ENCODE measurements at places on chromosomes 2 and 18.

DNA sequence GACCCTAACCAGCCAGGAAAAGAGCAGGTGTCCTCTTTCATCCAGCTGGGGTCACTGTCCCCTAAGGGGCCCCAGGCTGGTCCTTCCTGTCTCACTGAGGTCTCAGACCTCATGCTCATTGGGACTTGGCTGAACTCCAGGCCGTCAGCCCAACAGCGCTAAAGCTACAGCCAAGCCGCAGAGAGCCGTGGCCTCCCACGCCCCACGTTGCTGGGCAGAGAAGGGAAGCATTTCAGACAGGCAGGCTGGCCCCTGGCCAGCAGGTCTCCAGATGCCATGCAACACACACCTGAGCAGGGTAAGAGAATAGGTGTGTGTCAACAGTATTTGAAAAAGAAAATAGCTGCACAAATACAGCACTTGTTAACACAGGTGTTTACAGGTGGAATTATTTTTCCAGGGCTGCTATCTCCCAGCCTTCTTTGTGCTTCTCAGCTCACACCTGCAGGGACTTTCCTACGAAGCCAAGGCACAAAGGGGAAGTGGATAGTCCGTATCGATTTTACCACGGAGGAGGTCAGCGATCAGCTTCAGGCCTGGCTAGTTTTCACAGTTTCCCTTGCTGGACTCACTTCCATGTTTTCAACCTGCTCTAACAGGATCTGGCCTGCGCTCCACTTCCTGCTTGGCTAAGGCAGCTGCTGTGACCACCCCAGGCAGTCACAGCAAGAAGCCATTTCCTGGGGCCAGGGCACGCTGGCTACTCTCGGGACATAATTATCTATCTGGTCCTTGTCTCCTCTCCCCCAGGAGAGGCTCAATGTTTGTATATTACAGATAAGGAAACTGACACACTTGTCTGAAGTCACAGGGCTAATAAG lies 156.1 kb upstream of the ID2 start:
- no peak for DNase-seq

- DNase-seq, result no peak
These were observed 46.4 kb upstream of the ASB1 start for GRCh38 chr2:238380336-238380735.

DNA sequence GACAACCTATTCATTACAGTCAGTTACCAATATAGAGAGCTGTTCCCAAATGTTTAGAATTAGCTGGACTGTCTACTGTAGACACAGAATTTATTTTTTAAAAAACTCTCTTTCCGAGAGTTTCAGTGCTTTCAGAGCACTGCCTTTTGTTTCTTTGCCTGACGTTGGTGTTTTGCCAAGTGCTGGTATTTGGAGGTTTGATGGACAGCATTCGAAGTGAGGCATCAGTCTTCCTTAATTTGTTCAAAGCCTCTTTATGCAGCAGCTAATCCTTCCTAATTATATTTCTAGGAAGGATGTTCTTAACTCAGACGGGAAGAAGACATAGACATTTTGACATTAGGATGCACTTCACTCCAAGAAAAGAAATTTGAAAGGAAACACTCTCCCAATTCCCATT lies 83.2 kb downstream of the LTBP1 start:
- DNase-seq, result no peak

DNA sequence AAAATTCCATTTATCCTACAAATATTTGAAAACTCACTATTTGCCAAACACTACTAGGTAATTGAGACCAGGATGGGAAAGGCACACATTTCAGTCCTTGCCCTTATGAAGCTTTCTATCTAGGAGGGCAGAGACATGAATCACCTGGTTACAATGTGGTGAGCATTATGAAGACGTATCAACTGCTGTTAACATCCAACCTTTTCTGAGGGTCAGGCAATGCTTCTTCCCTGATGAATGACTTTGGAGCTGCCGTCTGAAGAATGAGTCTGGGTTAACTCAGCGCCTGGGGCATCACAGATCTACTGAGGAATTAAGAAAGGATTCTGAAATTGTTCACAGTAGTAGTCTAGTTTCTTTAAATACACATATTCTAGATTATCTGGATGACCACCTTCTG lies 62.1 kb upstream of the NOSTRIN start:
- DNase-seq, result no peak

- DNase-seq, result no peak
These were observed 6.7 kb upstream of the IAH1 start for GRCh38 chr2:9467687-9468086.

GRCh38 chr2:187138265-187138664 lies 289.3 kb upstream of the ZSWIM2 start:
- no peak for DNase-seq

Measured in activated CD4-positive, alpha-beta T cell treated with anti-CD3 and anti-CD28 coated beads, Interleukin-2, amount 50 U/mL, for 1 hour (primary cell).